ENCODE measurements at places on chromosomes 12 and 14.

DNA sequence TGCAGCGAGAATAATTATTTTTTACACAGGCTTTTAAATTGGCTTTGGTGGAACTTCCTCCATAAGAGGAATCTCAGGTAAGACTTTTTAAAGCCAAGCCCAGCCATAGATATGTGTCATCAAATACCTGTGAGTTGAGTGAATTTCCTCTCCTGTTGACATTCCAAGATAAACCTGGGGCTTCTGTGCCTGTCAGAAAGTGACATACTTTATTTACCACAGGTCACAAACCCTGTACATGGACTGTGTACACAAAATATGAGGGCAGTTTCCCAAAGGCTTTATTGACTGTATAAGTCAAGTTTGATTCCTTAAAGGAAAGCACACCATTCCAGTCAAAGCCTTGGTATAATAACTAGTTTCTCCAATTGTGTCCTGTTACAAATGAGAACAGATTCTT lies 25.9 kb upstream of the SRSF5 start:
- DNase-seq, result no peak

DNA sequence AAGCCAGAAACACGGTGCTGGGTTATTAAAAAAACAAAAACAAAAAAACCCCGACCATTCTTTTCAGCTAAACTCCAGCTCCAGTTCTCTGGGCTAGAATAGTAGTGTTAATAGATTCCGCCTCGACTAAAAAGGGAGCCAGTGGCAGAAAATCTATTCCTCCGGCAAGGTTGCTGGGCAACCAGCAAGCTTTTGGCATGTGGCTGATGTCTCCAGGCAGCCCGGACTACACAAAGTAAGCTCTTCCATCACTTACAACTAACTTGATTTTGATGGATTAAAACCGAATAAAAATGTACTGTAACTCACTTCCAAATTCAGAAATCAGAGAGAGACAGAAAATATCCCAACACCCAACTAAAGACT lies 126.4 kb upstream of the FOXN3 start:
- DNase-seq, result no peak

- DNase-seq, result no peak
Measured at GRCh38 chr12:110780448-110780847, 37.8 kb upstream of the PPP1CC start.

DNA sequence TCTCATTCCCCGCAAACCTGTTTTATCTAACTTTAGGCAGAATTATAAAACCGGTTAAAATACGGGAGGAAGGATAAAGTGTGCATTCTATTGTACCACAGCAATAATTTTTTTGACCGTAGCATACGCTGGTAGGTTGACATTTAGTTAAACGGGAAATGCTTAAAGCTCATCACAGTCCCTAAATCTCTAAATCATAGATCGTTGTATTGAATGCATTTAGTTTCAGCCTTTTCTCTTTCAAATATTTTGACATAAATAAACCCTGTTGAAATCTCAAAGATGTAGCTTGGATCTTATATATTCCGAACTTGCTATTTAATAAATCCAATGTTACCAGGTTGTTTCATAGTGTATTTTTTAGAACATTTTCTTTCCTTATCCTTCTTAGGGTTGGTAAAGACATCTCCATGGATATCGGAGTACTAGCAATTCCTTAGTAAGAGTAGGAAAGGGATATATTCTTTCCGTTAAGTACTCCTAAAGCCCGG lies 798 bp downstream of the CLEC2B start:
- DNase-seq, result no peak

GRCh38 chr14:37048666-37049071 lies 123.7 kb downstream of the SLC25A21 start:
- no peak for DNase-seq

DNA sequence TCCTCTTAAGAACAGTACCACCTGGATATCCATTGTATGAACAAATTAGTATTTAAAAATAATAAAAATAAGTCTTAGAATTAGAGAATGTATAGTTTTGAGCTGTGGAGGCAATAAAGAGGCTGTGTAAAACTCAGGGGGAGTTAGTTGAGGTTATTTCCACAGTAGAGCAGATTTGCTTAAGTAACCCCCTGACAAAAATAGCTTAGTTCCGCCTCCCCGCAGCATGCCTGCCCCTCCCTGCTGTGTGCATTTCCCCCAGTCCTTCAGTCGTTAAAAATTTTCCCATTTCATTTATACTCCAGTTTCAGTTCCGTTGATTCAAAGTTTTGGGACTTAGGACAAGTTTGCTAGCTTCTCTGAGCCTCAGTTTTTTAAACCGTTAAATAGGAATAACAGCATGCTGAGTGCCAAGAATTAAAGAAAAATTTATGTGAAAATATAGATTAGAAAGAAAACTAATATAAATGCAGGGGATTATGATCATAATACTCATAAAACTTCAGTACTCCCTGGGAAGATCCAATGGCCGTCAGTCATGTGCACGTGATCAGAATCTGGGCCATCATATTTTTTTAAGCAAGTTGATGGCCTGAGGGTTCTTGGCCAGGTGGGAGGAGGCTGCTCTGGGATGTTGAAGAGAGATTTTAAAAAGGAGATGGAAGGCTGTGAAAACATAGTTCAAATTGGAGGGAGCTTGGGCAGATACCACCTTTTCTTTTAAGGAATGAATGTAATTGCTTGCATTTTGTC lies 14.5 kb upstream of the SLC38A2 start:
- peak; percentile 6 for DNase-seq

DNA sequence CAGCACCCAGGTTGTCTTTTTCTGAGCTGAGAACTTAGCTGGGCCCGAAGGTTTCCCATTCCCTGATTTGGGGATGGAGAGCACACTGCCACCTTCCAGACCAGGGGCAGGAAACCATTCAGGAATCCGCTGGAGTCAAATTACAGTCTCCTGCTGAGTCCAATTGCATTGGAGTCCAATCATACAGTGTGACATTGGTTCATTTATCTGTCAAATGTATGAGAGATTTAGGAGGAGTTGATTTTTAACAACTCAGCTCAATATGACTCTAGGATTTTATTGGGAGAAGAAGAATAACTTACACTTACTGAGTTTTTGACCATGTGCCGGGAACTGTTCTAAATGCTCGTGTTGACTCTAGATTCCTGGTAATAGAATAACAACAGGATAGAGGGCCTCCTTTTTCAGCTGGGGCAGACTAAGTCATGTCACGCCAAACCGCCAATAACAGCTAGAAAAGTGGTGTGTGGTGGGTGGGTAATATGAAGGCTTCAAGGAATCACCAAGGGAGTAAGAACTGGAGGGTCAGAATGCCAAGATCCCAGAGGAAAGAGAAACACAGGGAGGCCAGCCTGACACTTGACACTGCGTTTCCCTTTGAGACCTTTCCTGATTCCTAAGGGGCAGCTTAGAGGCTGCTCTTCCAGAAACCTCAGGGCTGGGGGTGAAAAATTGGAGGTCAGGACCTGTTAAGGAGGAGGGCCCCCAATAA lies 11.5 kb downstream of the SYNDIG1L start:
- DNase-seq, result no peak

- no peak for DNase-seq
Measured at GRCh38 chr12:6364044-6364374, 11.4 kb downstream of the SCNN1A start.

GRCh38 chr14:95465358-95465757 lies 51.1 kb downstream of the SYNE3 start:
- DNase-seq, result no peak

All from GDM1 (cell line).